D721Med (cell line): ENCODE measurements at places on chromosomes 2 and 18.

DNA sequence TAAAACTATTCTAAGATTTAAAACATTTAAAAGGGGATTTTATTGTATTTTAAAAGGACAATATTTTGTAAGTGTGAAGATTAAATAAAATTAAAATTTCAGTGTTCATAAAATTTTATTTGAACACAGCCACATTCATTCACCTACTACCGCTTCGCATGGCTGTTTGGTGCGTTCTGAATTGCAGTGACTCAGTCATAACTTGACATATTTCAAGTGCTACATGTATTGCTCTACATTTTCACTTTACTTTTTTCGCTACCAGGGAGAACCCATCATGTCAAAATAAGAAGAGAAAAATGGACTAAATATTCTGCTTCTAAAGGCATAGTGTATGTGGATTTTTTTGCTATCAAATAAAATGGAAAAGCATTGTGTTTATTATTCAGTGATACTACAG lies 8.7 kb downstream of the PTH2R start:
- no peak for DNase-seq

DNA sequence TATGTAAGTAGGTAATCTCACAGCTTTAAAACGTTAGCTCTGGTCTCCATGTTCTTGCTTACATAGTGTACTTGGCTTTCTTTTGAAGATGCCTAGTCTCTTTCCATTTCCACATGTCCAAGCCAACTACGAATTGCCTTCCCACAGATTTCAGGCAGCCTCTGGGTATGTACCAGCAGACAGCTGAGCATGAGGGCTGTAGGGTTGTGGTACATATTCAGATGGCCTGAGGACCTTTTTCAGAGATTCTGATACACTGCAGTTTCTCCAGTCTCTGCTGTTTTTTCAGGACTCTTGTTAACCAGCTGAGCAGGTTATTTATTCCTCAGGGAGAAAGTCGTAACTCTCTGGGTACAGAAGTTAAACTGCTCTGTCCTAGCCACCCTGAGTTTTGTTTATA lies 3.1 kb upstream of the KCNJ13 start:
- no peak for DNase-seq

- DNase-seq: no peak
These were observed 11.9 kb downstream of the STON1 start for GRCh38 chr2:48541666-48542389.

DNA sequence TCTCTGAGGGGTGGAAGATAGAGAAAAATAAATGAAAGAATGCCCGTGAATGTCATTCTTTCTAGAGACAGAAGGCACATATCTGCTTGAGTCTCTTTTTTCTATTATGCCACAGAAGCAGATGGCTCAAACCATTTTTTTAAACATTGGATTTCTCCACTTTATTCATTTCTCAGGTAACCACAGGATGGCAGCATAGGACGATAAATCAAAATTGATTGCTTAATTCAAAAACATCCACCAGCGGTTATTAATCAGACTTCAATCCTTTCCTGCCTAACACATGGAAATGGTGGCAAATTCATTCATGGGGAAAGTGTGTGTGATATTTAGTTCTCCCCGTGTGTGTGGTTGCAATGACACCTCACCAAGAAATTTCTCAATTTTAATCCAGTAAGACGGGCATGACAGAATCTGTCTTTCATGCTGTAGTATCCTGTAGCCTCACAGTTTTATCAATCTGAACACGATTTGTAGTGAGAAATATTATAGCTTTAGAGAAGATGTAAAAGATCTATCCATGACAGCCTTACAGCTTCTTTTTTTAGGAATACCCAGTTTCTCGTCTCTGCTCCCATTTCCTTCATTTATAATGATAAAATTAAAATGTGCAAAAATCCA lies 72.2 kb downstream of the DSC3 start:
- DNase-seq: no peak

GRCh38 chr2:961786-962185 lies 11.1 kb downstream of the SNTG2 start:
- DNase-seq: no peak

DNA sequence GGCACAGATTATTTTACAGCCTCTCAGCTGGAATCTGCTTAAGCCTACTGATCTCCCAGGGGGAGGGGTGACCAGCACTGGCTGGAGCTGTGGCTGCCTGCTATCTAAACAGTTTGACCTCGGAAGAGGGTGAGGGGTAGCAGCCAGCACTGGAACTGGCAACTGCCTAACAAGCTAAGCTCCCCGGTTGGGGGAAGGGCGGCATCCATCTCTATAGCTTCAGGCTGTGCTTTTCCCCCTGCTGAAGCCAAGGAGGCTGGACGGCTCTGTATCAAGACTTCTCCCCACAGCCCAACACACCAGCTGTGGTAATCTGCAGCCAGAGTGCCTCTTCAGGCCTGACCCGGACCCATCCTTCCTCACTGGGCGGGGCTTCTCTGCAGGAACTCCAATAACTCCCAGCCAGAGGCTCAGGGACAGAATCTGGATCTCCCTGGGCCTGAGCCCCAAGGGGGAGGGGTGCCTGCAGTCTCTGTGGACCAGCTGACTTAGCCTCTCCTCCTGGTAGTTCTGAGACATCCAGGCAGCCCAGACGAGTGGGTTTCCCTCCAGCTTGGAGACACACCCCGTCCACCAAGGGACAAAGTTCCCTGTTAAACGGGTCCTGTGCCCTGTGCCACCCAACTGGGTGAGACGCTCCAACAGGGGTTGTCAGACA lies 560.2 kb downstream of the LRP1B start:
- DNase-seq: no peak

- DNase-seq: no peak
These were observed 413.6 kb downstream of the PTH2R start for GRCh38 chr2:208820014-208820688.

DNA sequence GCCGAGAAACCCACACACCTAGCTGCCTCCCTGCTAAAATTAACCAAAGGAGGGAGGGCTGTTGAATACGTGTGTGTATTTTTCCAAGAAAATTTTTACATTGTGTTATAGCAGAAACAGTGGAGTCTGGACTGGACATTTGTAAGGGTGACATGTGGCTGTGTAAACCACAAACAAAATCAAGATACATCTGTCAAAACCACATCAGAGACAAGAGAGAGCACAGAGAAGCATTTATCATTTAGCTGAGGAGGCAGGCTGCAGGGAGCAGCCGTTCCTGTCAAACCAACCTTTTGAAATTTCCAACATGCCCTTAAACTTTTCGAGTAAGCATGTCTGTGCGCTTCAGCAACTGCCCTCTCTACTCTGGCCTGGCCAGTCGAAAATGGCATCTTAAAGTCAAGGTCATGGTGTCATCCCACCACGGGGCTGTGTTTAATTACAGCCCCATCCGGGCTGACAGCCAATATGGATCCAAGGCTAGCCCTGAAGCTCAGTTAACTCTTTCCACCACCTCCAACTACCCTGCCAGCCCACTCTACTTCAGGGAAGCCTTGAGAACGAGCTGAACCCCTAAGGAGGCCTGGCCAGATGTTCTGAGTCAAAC lies 8.4 kb downstream of the BCL11A start:
- no peak for DNase-seq

DNA sequence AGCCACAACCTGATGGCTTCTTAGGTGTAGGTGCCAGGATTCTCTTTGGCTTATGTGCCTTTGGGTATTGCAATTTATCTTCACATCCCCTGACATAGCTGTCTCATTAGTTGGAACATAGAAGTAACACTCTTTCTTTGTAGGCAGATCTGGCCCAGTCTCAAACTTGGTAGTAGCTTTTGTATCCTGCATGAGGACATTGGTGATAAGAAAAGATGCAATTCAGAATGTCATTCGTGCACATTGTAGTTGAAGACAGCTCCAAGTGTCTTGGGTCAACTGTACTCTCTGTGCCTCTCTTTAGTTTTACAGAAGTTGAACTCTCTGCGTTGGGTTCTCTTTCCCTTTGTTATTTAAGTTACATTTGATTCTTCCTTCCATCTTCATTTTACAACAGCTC lies 69.6 kb upstream of the BCL11A start:
- DNase-seq: no peak

GRCh38 chr18:39496986-39497385 lies 1931.4 kb upstream of the CELF4 start:
- no peak for DNase-seq

GRCh38 chr2:8452979-8453903 lies 228.6 kb upstream of the ID2 start:
- no peak for DNase-seq

DNA sequence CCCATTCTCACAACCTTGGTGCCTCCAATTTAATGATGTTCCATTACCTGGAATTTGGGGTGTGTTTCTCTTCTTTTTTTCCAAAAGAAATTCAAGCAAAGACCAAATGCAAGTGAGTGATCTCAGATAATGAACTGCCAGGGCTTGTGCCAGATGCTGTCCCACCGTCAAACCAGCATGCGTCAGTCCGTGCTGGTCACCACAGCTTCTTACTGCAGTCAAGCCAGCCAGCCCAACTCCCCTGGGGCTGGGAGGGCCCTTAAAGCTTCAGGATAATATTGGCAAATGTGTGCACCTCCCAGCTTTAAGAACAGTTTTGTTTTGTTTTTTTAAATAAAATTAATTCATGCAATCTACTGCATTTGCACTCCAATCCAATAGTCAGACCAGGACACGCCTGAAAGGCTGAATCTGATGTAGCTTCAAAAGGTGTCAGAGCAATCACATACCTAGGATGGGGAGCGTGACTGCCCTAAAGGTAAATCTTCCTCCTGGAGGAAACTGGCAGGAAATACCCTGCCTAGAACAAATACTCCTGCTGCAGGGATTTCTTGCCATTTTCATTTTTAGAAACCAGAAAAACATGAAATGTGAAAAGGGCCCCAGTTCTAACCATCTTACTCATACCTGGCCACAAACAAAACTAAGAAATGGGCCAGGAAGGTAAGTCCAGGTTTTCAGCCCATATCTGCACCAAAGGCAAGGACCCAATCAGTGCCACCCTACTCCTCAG lies 26.8 kb upstream of the SP3 start:
- DNase-seq: no peak

DNA sequence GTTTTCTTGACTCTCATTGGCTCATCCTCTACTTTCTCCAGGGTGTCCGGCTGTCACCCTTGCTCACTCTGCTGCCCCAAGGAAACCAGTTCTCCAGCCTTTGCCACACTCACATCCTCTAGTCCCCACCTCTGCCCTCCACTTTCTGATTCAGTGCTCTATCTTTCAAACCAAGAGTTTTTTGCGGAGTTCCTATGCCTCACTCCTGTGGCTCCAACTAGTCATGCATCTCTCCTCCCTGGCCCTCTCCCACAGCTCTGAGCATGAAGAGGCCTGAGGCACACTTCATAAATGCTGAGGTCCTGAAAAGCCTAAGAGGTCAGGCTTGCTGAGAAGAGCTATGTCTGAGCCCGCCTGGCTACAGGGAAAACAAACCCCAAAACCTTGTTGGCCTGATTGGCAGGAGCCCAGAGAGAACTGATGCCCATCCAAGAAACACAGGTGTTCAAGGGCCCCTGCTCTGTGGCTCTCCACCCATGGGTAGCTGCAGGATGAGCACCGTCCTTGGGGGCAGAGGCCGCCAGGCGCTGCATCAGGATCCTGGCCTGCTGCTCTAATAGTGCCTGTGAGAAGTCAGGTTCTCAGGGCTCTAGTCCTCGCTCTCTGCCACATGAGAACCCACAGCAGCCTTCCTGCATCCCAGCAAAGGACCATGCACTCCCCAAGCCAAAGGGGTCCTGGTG lies 42.1 kb downstream of the HS1BP3 start:
- DNase-seq: no peak

DNA sequence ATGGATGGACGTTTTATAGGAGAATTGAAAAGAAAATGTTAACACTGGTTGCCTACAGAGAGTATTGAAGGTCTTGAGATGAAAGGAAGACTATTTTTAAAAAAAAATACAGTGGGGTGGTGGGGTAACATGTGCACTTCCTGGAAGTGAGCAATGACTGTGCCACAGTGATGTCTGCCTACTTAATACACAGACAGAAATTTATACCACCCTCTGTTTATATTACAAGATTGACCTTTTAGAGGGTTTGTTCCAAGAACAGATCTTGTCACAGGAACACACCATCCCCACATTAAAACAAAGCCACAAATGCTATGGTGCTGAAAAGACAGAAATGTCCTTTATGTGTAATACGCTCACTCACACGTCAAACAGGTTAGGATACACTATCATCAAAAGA lies 87.6 kb downstream of the THADA start:
- DNase-seq: no peak

- no peak for DNase-seq
These were observed 1124.9 kb upstream of the ZEB2 start for GRCh38 chr2:145644820-145645302.

DNA sequence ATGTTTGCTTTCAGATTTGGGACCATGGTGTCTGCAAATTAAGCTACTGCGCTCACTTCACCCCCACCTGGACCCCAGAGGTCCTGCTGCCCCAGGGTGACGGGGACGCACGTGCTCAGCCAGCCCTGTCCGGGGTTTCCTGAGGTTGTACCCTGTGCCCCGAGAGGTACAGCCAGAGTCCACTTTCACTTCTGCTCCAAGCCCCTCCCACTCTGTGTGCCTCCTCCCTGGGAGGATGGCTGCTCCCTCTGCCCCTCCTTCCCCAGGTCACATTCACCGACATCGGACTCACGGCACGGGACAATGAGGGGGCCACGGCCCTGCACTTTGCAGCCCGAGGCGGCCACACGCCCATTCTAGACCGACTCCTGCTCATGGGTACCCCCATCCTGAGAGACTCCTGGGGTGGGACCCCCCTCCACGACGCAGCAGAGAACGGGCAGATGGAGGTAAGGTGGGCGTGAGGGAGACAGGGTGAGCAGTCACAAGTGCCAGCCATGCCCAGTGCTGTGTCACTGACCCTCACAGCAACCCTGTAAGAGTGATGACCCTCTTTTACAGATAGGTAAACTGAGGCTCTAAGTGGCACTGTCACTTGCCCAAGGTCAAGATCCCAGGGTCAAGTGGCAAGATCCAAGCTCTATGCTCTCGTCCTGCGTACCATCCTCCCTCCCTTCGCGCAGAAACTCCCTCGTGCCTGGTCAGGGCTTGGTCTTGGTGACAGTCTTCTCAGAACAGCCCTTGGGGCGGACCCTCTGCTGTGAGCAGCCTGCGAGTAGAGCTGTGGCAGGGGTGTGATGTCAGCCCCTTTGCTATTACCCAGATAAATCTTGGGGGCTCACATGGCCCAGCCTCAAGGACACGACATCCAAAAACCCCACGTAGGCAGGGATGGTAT lies 7.6 kb downstream of the ESPNL start:
- DNase-seq: no peak

DNA sequence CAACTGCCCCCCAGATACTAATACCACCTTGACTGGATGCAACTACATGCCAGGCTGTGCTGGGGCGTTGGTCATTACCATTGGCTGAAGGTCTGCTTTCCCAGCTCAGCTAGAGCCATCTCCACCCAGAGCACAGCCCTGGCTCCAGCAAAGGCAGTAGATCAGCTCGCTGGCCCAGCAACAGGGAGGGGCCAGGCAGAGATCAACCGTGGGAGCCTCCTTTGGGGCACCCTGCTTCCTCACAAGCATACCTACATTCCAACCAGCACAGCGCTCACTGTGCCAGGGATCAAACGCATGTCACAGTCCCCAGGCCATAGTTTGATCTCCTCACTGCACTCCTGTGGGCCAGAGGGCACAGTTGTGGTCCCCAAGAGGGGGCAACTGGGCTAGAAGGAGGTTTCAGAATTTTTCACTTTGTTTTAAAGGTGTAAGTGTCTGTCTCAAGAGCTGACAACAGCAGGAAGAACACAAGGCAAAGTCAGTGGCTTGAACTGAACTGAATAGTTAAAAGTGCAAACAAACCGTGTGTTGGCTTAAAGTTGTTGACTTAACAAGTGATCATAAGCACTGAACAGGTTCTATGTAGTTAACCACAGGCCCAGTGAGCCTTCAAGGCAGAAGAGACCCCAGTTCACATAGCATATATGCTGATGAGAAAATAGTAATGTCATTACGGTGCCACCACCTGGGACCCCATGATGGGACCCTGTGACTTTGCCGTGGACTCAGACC lies 70.1 kb upstream of the BZW1 start:
- no peak for DNase-seq

GRCh38 chr2:27736890-27737204 lies 34.7 kb upstream of the MRPL33 start:
- DNase-seq: no peak
